Activated CD4-positive, alpha-beta memory T cell treated with anti-CD3 and anti-CD28 coated beads for 36 hours (primary cell): ENCODE measurements at places on chromosomes 6 and 20.

- no peak for DNase-seq
These were observed 74.0 kb downstream of the HAO1 start for GRCh38 chr20:7866285-7866684.

DNA sequence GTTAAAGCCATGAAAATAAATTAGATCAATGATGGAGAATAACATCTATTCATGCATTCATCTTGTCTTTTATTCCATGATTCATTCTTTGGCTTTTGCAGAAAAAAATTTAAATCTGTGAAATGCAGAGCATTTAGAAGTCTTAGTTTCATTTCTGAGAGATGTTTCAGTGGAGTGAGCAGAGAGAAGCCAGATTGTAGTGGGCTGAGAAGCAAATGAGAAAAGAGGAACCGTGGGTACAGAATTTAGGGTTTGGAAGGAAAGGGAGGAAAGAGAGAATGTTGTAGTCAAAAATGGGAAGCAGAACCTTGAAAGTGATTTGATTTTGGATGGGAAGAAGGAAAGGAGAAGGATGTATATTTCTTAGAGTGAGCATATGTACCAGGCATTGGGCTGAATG lies 260.3 kb upstream of the MAN1A1 start:
- no peak for DNase-seq

- DNase-seq, result no peak
These were observed 184.5 kb upstream of the PDE10A start for GRCh38 chr6:165847407-165848085.

GRCh38 chr20:49286689-49287551 lies 9.1 kb upstream of the ZNFX1 start:
- no peak for DNase-seq

DNA sequence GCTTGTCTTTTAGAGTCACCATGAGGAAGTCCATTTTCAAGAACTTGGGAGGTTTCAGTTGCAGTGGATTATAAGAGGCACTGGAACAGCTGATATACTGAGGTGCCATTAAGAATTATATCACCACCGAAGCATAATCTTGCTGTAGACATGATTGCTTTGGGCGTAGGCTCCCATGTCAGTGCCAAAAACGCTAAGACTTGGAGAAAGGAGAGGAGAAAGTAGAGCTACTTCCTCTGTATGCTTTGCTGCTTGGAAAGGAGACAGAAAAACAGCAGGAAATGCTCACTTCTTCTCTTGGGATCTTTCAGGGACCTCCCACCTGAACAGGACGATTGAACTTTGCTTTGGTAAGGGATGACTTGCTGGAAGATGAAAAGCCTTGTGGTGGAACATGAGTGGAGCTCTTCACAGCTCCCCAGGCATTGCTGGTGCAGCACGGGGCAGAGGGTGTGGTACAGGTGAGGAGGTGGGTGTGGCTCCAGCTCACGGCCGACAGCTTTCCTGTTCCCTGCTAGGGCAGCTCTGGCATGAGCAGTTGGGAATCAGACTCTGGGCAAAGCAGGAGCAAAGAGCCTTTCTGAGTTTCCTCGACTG lies 190.4 kb upstream of the JAG1 start:
- DNase-seq, result no peak

DNA sequence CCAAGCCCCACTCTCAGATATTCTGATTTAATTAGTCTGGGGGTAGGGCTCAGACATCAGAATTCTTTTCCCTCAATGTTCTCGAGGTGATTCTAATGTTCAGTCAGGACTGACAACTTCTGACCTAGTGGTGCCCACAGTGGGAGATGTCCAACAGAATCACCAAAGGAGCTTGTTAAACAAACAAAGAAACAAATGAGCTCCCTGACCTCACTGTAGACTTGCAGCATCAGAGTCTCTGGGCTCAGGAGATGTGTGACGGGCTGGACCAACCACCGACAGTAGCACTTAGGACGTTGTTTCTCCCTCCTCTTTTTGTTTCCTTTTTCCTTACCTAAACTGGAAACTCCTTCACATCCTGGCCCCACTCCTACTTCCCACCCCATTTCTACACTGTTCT lies 49.3 kb downstream of the CLIC5 start:
- DNase-seq, result no peak

- DNase-seq, result no peak
These were observed 199.5 kb upstream of the KCNK16 start for GRCh38 chr6:39521958-39522357.

DNA sequence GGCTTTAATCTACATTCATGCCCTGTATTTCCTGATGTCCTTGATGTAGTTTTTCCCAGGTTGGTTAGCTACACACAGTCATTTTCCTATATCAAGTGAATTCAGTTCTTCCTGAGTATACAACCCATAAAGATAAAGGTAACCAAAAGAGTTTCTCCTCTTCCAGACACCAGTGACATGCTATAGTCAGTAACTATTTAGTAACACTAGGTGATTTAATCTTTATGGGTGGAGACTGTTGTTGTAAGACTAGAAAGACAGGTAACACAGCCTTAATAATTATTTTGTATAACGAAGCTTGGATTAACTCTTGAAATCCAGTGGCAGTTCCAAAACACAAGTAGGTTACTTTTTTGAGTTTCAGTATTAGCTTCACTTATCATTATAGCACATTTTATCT lies 17.6 kb downstream of the MCUR1 start:
- no peak for DNase-seq

DNA sequence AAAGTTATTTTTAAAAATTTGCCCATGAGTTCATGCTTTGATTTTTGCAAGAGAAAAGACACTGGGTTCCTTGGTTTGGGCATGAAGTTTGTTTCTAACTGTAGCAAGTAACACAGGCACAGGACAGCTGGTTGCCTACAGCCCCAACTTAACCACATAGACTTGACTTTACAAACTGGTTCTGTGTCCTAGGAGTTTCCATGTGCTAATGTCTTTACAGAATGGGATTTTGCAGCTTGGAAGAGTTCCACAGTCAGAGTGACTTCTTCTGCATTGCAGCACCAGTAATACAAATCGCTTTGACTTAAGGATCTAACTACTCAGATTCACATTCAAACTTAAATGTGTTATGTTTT lies 44.3 kb downstream of the OR2B2 start:
- no peak for DNase-seq

DNA sequence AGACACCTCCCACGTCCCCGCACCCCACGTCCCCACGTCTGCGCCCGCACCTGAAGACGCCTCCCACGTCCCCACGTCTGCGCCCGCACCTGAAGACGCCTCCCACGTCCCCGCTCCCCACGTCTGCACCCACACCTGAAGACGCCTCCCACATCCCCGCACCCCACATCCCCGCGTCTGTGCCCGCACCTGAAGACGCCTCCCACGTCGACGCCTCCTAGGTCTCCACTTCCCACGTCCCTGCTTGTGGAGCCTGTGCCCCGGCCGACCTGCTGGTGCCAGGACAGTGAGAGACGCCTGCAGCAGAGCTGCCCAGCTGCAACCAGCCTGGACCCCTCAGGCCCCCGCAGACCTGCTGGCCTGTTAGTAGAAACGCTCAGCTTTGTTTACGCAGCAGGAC lies 22.6 kb downstream of the ANKRD60 start:
- no peak for DNase-seq
